ENCODE measurements at places on chromosomes 7 and 10.

DNA sequence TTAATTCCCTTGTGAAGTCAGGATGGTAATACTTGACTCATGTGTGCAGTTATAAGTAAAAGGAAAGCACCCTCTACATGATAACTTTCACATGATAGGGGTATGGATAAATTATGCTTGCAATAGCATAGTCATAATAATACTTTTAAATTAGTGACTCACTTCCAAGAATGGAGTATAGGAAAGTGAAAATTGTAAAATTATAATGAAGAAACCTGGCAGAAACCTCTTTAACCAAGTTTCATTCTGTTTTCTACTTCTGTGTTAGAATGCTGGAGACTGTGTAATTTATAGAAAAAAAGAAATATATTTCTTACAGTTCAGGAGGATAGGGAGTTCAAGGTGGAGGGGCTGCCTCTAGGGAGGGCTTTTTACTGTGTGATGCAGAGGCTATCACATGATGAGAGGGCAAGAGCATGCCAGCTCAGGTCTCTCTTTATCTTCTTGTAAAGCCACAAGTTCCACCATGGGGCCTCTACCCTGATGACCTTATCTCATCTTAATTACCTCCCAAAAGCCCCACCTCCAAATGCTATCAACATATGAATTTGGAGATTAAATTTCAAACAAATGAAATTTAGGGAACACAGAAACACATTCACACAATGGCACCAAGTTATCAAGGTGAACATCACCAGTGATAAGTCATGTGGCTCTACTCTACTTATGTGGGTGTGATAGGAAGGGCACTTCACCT, 43.2 kb downstream of the HDAC9 start:
- DNase-seq = no peak

- no peak for DNase-seq
Measured at GRCh38 chr7:1950066-1950451, 280.0 kb downstream of the ELFN1 start.

- no peak for DNase-seq
Measured at GRCh38 chr7:3107228-3107763, 63.6 kb upstream of the CARD11 start.

DNA sequence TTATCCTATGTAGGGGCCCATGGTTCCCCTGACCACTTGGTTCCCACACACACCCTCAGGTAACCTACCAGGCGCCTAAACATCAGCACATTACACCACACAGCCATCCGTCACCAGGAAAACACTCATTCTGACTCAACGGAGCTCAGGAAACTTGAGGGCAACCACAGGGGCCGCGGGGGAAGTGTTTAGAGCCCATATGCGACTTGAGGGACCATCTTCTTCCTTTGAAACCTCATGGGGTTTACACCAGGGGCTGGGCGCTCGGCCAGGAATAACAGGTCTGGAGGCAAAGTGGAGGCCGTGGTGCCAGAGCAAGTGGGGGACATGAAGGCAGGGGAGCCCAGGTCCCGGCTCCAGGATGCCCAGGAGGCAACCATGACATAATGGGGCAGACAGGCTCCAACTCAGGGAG, 1.5 kb downstream of the STX1A start:
- peak; percentile 98 for DNase-seq

GRCh38 chr7:151840088-151840910, 36.6 kb downstream of the PRKAG2 start:
- DNase-seq = no peak

DNA sequence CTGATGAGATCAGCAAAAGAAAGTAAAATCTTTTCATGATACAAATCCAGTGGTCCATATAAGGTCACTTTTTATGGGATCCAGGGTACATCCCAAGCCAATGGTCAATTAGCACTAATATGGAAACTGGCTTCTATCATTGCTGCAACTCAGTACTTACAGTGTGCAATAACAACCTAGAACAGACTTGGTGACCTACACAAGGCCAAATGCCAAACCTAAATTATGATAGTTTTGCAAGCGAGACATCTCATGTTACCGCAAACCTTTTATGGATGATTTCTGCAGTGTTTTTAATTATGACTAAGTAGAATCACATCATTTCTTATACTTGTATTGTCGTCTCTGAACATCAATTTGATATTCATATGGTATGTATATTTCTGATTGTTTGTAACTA, 583.5 kb upstream of the SEMA3D start:
- DNase-seq = no peak

DNA sequence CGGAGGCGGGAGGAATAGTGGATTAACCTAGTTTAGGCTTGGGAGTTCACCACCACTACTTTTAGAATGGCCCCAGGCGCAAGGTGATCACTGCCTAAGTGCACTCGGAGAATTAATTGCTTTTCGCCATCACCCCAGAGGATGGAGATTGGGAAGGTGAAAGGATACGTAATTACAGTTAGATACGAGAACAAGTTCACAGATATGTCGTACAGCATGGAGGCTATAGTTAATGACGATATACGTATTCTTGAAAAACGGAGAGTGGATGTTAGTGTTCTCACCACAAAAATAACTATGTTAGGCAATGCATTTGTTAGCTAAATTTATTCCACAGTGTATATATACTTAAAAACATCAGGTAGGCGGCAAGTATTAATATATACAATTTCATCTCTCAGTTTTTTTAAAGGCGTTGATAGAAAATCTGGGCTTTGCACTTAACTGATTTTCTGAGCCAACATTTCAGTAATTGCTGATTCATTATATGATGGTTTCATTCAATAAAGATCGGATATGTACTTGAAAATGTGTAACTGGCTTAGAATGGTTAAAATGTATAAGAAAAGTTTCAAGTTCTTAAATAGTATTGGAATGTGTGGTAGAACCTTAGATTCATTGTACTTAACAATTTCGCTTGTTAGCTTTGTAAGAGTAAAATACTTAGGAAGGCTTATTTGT, 683 bp downstream of the CDC123 start:
- DNase-seq = no peak

DNA sequence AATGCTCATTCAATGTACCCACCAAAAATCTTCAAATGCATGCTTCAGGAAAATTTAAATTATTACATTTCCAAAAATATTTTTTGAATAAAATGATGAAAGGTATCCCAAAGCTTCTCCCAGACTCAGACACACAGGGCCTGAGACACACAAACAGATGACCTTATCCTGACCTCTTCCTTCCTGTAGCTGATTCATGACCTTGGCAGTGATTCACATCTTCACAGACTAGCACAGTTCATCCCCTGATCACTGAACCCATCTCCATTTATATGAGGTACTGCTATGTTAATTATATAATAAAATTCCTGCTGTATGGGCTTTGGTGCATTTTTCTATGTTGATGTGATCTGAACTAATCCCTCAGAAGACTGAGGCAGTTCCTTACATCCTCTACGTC, 265.0 kb upstream of the GLI3 start:
- peak; percentile 66 for DNase-seq

GRCh38 chr10:25336330-25336729, 161.5 kb downstream of the GPR158 start:
- no peak for DNase-seq

DNA sequence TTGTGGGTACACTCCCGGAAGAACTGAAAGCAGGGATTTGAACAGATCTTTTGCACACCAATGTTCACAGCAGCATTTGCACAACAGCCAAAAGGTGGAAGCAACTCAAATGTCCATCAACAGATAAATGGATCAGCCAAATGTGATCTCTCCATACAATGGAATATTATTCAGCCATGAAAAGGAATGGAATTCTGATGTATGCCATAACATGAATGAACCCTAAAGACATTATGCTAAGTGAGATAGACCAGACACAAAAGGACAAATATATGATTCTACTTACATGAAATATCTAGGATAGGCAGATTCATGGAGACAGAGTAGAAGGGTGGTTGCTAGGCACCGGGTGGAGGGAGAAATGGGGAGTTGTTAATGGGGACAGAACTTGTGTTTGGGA, 36.7 kb downstream of the CLEC2L start:
- DNase-seq = no peak

- no peak for DNase-seq
Measured at GRCh38 chr7:17671956-17672355, 268.3 kb downstream of the SNX13 start.

DNA sequence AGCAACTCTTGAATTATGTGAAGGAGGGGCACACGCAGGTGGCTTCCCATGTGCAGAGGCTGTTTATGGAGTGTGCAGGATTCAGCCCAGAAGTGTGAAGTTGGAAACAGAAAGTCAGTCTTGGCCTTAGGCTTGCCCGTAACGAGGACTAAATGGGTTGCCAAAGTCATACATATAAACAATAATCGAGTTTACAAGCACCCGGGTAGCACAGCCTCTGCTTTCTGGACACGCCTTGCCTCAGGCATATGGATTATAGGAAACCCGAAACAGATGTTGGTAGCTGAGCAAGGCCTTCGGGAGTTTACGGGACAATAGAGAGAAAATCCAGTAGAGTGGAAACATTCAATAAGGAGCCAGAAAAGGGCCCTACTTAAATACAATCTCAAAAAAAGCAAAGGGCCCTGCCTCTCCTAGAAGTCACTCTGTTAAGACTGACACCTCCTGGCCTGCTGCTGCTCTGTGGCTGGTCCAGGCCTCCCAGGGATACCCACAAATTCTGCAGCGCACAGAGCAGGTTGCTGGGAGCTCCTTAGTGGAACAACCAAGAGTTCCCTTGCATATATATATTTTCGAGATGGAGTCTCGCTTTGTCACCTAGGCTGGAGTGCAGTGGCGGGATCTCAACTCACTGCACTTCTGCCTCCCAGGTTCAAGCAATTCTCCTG, 48.5 kb downstream of the SMKR1 start:
- DNase-seq = no peak

DNA sequence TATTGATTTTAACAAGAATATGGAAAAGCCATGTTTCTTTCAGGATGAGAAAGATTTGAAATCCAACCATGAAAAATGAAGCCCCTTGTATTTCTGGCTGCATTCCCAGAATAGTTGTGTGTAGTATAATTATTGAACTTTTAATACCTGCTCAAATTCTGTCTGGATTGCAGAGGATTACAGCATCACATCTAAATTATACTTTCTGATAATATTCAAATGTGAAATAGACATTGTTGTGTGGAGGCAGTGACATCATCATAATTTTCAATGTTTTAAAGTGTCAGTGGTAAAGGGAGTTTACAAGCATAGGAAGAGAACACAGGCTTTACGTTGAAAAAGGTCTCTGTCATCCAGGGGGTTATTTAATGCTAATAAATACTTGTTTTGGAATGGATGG, 93.4 kb downstream of the POLL start:
- no peak for DNase-seq

DNA sequence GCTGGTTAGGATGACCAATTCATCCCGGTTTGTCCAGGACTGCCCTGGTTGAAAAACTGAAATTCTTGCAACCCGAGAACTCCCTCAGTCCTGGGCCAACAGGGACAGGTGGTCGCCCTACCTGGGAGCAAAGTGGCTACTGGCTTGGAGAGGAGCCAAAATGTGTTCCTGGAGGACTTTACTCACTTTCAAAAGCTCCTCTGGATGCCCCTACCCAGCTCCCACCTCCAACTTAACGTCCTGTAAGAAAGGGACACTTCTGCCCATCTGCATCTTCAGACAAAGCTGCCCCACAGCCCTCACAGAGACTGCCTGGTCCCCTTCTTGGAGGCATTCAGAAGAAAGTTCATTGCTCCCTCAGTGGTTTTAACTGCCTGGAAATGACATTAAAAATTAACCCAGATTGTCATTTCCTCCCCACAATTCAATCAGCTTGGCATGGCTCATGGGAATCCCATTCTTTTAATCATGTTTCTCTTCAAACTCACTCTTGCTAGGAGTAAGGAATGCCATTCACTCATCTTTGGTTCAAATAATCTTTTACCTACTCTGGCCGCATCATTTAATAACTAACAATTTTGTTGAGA, 24.0 kb upstream of the HSPA12A start:
- DNase-seq = no peak

GRCh38 chr10:12470719-12471118, 121.4 kb downstream of the CAMK1D start:
- no peak for DNase-seq

DNA sequence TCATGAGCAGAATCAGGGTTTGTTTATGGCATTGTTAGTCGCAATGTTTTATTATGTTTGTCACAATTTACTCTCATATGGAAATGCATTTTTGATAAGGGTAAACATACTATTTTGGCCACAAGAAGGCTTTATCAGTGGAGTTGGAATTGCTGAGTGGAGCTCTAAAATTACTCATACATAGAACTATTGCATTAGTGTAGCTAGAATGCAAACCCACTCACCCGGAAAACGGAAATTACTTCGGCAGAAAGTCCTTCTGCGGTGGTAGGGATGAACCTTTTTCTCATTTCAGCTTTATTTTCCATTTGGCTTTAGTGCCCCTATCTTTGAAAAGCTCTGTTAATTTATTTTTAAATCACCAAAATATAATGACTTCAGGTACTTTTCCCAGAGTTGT, 42.8 kb upstream of the NPY start:
- no peak for DNase-seq

DNA sequence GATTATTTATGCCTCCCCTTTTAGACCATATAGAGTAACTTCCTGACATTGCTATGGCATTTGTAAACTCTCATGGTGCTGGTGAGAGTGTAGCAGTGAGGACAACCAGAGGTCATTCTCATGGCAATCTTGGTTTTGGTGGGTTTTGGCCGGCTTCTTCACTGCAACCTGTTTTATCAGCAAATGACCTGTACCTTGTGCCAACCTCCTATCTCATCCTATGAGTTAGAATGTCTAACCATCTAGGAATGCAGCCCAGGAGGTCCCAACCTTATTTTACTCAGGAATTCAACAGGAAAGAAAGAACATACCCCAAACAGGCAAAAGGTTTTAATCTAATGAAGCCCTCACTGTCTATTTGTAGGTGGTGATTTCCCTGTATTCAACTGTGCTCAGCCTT, 205.4 kb upstream of the YAE1 start:
- no peak for DNase-seq

GRCh38 chr7:8371742-8372141, 61.7 kb upstream of the NXPH1 start:
- DNase-seq = no peak

- DNase-seq = no peak
Measured at GRCh38 chr7:127838816-127839415, 186.9 kb downstream of the SND1 start.

- DNase-seq = peak; percentile 75
Measured at GRCh38 chr10:22693371-22693784, 21.0 kb downstream of the PIP4K2A start.

DNA sequence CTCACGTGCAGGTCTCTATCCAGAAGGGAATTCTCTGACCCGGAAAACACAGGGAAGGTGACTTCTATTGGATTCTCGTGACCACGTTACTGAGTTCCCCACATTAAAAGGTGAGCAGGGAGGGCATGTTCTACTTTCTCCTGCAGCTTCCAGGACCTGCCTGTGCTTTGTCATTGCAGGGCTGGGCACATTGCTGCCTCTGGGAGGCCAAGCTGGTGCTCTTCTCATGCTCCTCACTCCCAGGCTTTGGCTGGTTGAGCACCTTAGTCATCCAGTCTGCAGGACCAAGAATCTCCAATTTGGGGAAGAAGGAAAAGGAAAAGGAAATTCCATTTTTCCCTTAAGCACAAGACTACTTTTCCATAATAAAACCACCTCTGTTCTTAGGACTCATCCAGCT, 86.5 kb upstream of the TMEM72 start:
- DNase-seq = no peak

Data from LHCN-M2 (cell line).